Cardiac fibroblast (primary cell): ENCODE measurements at places on chromosomes 2 and 18.

DNA sequence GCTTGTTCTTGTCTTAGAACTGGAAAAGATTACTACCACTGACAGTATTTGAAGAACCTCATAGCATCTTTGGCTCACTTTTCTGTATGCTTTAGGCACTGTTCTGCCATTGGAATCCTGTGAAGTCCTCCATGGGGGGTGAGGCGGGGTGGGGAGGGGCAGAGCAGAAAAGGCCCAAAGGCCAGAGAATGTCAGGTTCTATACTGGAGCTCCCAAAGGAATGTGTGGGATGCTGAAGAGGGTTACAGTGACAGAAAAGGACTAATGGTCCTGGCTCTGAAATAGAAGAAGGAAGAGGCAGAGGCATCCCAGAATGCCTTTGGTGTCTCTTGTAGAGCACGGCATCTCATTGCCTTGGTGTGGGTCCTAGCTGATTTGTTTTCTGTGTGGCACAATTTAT lies 141.9 kb downstream of the HAUS1 start:
- no peak for DNase-seq

DNA sequence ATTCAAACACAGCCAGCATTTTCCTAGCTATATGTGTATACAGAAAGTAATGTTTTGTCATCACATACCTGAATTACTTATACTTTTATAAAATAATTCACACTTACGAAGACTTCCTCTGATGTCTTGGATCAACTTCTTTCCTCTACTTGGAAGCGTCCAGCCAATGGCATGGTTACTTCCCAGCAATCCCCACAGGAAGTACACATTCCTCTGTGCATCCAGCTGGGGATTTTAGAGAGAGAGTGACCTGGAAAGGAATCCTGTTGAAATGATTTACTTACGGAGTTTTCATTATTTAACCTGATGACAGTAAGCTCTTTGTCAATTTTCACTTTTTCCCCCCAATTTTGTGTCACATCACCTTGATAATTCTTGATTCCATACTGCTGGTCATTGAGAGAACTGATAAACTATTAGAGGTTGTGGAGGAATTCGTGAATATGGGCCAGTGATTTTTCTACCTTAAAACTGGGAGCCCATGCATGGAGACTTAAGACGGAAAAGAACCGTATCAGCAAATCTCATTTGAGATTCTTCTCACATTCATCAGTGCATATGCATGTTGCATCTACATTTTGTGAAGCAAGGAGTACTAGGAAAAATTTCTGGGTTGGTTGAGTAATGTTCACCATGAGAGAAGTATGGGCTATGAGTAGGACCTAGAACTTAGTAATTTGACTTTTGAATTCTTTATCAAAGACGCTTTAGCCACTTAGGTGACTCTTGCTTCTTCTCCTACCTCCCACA lies 9.0 kb upstream of the IL18R1 start:
- DNase-seq, result no peak

GRCh38 chr18:21483051-21483450 lies 117.5 kb downstream of the ESCO1 start:
- no peak for DNase-seq

DNA sequence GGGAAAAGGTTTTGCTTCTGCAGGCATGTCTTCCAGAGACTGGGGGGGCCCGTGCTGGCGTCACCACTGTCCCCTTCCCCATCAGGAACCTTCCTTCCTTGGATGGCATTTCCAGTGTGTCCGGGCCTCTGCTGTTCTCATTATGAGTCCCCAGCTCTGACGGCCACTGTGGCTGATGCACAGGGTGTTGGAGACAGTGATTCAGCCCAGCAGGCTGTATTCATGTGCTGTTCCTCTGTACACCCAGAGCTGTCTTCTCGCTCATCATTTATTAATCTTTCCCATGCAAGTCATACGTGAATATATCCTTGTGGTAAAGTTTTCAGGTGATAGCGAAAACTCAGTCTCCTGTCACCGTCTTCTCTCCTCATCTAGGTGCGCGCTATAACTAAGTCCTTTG lies 57.7 kb downstream of the ASAP2 start:
- no peak for DNase-seq

DNA sequence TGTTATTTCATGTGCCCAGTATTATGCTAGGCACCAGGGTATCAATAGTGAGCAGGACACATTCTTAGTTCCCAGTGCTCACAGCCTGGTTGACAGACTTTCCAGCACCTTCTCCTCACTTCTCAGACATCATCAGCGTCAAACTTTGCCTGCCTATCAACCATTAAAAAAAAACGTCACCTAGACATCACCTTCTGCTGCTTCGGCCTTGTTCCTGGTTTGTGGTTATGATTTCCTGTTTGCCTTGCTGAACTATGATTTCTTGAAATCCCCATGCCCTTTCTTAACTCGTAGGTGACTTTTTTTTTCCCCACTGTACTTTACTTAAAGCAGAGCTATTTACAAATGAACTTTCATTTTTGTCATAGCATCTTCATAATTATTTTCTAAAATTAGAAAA lies 60.4 kb upstream of the NABP1 start:
- no peak for DNase-seq

- DNase-seq, result no peak
Observed at GRCh38 chr2:120770641-120771040, 35.0 kb downstream of the GLI2 start.
